Tibial artery (tissue), 4 donors: ENCODE measurements at places on chromosomes 1 and 21.

GRCh38 chr1:7292714-7293419 is 478.2 kb upstream of the VAMP3 start:
- no peak for DNase-seq

DNA sequence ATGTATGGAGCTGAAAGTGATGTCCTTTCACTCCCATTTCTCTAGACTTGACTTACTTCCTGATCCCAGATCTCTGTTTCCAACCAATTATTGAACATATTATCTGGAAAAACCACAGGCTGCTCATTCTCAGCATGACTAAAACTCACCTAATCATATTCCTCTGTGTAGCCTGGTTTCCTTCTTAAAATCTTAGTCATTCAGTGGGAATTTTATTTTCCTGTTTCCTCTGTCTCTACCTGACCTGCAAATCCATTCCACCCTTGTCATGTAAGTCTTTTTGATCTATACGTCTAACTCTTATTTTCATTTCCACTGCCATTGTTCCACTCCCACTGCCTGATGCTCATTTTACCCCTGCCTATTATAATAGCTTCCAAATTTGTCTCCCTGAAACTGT is 67.9 kb upstream of the APOBEC4 start:
- no peak for DNase-seq

- DNase-seq, result no peak
Observed at GRCh38 chr1:1833916-1834325, 55.7 kb upstream of the NADK start.

DNA sequence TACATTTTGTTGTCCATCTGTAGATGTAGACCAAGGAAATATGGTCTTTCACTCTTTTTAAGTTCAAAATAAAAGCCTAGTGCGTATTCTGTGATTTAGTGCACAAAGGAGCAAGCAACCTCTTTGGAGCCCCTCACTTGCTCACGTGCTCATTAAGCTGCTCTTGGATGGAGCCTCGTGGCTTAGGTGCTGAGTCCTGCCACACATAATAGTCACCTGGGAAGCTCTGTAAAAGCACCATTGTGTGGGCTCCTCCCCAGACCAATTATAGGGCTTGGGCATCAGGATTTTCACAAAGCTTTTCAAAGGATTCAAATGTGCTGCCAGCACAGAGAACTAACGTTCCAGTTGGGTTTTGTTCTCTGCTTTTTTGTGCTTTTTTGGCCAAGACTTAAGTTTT is 85.0 kb downstream of the PCP4 start:
- no peak for DNase-seq

GRCh38 chr1:167148421-167148820 is 54.5 kb downstream of the STYXL2 start:
- no peak for DNase-seq

GRCh38 chr1:19373211-19374082 is 61.3 kb downstream of the SLC66A1 start:
- DNase-seq, result peak; percentile 41

DNA sequence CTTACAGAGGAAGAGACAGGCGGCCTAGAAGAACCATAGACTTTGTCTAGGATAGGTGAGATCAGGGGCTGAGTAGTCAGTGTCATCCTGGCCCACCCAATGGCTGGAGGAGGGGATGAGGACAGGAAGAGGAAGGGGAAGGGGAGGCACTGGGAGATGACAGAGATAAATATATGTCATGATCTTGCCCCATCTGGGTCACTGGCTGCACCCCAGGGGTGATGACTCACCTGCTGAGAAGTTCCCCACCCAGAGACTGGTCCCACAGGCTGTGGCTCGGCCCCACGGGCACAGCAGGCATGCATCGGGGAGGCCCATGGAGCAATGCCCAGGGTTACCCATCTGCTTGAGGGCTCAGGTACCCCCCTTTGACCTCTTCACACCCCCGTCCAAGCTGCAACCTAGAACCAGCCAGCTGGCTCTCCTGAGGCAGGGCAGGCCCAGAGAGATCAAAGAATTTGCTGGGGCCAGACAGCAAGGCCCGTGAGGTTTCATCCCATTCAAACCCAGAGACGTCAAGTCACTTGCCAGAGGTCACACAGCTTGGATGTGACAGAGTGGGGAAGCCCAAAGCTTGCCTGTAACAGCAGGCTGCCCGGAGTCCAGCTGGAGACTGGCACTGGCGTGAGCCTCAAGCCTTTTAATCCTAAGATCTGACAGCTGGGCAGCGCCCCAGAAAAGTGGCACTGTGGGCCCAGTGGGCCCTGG is 34.7 kb upstream of the CASZ1 start:
- no peak for DNase-seq

- DNase-seq, result no peak
Observed at GRCh38 chr1:86582161-86582560, 35.3 kb downstream of the CLCA4 start.

GRCh38 chr1:147541672-147542568 is 619 bp downstream of the BCL9 start:
- peak; percentile 73 for DNase-seq

- no peak for DNase-seq
Observed at GRCh38 chr1:201884425-201884824, 4.3 kb upstream of the SHISA4 start.

GRCh38 chr1:89725011-89725370 is 92.1 kb downstream of the LRRC8C start:
- no peak for DNase-seq

DNA sequence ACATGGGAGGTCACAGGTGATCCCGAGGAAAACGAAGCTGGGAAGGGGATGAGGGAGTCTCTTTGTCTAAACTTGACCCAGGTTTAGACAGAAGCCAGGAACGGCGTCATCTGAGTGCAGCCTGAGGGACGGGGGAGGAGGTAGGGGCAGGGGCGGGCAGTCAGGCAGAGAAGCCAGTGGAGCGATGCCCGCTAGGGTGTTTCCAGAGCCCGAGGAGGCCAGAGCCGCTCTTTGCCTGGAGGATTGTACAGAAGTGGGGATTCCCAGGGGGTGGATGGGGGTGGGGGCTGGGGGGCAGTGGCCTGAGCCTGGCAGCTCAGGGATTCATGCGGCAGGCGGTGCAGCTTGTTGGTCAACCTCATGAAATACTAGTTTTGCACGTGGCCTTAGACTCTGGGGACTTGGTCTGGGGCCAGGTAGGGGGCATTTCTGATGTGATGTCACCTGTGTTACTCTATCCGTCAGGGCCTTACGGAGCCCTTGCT is 58.4 kb downstream of the VPS26C start:
- no peak for DNase-seq

- no peak for DNase-seq
Observed at GRCh38 chr21:45536301-45537081, 5.7 kb downstream of the SLC19A1 start.

- no peak for DNase-seq
Observed at GRCh38 chr1:53087332-53088285, 25.6 kb downstream of the PODN start.

DNA sequence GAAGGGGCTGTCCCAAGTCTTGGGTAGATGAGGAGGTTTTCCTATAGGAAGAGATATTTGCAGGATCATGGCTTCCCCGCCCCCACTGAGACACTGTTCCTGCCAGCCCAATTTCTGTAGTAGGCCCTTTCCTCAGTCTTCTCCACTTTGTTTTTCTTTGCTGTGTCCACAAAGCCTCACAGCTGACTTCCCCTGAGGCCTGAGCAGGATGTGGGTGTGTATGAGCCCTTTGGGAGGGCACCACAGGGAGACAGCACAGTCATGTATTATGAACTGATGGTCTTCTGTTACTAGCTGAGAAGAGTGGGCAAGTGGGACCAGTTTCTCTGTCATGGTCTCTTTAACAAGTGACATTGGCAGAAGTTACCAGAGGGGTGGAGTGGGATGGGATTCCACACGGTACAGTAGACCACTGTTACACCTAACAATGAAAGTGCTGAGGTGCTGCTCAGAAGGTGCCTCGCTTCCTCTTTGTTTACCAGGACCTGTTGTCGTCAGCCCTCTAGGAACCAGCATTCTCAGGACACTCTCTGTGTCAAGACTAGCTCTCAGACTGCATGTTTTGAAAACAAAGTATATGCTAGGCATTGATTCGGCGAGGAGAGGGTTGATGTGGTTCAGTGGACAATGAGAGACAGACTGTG is 253.8 kb upstream of the HOOK1 start:
- no peak for DNase-seq

GRCh38 chr1:112057736-112058135 is 68.3 kb upstream of the KCND3 start:
- no peak for DNase-seq

DNA sequence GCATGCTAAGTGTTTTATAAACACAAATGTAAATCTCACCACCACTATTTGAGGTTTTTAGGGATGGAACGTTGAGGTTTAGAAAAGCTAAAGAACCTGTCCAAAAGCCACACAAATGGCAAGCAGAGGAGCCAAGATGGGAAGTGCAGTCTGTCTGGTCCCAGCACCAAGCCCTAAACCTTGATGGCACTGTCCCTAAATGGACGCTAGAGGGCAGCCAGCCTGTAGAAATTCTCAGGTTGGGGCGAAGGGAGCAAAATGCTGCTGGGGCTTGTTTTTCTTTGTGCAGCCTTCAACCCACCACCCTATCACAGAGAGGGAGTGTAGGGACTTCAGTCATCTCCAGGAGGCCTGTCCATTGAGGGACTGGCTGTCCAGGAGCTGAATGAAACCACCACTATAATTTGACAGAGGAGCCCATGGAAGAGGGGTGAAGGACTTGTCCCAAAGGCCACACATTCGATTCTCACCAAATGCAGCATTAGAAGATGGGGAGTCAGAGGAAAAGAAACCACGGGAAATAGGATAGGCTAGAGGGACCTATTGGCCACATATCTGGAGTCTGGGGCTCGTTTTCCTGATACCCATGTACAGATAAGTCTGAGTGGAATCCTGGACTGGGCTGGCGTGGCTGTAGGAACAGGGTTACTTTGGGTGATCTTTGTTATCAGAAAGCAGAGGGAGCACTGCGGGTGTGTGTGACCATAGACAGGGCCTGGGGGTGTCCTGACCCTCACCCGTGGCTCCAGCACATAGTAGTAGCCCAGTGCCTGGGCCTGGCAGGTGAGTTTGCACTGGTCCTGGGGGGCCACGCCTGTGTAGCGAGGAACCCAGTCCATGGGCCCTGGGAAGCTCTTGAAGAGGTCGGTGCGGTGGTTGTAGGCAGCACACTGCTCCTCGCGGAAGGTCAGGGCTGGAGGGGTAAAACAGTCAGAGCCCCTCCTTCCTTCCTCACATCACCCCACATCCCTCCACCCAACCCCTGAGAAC is 6.1 kb downstream of the ADAMTS4 start:
- peak; percentile 70 for DNase-seq

DNA sequence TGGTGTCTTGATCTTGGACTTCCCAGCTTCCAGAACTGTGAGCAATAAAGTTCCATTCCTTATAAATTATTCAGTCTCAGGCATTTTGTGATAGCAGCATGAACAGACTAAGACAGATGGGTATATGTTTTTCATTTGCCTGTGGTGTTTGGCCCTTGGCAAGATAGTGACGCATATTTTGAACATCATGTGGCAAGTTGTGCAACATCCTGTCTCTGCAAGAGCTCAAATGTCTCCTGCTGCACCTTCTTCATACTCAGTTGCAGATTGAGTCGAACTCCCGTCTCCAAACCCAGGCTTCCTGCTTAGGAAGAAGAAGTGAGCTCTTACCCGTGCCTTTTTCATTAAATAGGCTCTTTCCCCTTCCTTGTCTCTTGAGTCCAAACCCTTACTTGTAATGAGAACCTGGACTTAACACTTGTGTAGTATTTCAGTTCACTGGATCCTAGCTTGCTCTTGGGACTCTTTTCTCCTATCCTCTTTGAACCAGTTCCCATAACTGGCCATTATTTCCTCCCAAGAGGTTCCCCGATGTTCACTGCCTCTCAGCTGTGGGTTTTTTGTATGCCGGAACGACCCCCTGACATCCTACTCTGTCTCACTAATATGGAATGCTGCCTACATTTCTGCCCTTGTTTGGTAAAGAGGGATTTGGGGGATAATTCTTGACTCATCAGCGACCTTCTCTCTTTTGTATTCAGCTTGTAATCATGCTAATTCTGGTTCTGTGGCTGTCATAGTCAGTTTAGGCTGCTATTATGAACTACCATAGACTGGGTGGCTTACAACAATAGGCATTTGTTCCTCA is 125.0 kb upstream of the KCNK2 start:
- no peak for DNase-seq

DNA sequence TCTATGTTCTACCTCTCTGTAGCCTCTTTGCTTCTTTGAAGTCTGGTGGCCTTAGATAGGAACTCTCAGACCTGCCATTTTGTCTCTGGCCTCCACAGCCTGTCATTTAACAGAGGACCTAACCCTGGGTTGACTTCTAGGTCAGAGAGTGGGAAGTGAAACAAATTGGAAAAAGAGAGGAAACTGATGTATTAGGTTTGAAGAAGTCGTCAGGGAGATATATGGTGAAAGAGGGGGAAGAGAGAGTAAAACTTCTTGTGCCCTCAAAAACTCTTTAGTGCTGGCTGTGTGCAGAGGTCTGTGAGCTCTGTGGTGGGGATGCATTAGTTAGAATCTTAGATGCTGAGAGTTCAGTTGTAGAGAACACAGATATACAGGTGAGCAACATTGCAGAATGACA is 30.2 kb upstream of the CD1D start:
- no peak for DNase-seq

DNA sequence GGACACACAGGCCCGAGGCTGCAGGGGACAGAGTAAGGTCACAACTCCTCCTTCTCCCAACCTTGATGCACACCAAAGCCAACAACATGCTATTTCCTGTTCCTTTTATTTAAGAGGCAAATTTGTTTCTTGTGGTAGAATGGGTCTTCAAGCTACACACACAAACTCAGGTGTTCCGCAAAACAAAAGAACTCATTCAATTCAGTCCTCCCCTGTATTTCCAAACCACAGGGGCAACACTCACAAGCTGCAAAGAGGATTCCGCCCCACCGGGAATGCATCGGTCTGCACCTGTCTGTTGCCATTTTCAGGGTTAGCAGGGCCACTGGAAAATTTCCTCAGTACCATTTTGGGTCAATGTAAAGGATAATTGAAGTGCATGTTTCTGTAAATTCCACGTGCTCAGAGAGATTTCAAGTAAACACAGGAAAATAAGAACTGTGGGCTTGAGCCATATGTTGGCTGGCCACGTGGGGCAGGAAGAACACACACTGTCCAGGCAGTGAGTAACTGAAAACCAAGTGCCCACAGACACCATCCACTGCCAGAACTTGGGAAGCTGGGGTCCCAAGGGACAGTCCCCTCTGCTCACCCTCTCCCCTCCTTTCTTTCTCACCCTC is 145.2 kb upstream of the ERG start:
- no peak for DNase-seq

GRCh38 chr1:204340081-204340889 is 19.4 kb downstream of the PLEKHA6 start:
- no peak for DNase-seq

DNA sequence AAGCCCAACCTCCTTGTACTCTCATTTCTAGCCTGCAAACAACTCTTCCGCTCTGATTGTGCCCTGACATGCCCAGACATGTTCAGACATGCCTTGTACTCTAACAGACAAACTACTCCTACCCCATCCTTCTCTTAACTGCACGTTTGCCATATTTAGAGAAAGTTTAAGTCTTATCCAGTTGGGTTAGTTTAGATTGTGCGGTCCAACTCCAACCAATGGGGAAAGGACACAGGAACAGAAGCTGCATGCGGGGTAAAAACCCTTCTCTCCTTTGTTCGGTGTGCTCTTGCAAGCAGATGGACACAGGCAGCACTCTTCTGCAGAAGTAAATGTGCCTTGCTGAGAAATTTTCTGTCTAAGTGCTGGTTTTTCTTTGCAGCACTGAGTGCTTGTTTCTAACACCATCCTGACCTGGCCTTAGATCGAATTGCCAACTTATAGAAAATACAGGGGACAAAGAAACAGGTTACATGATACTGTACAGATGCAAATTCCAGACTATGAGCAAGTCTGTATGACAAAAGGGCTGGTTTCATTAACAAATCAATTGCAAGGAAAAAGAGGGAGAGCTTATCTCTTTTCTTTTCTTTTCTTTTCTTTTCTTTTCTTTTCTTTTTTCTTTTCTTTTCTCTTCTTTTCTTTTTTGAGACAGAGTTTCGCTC is 35.8 kb upstream of the IFNGR2 start:
- no peak for DNase-seq
